ENCODE measurements at places on chromosomes 1 and 21.

- no peak for DNase-seq
These were observed 5.5 kb downstream of the GLIS1 start for GRCh38 chr1:53733447-53733931.

GRCh38 chr1:100074604-100075395 lies 57.9 kb downstream of the SASS6 start:
- DNase-seq = peak; percentile 67

DNA sequence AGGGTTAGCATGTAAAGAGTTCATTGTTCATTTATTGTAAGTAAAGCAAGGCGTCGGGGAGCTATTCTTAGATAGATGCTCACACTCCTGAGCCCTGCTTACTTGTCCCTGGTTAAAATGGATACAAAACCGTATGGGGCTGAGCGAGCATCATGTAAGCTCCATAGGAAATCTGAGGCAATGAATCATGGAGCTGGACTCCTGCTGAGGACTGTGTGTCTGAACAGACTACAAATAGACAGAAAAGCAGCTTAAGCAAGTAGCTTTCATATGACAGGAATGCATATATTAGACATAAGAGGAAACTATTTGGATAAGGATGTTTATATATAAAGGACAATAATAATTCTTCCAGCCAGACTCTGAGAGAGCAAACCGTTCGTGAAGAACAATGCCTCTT lies 604.9 kb upstream of the PTBP2 start:
- no peak for DNase-seq

- no peak for DNase-seq
These were observed 2.8 kb downstream of the BATF3 start for GRCh38 chr1:212696721-212697331.

DNA sequence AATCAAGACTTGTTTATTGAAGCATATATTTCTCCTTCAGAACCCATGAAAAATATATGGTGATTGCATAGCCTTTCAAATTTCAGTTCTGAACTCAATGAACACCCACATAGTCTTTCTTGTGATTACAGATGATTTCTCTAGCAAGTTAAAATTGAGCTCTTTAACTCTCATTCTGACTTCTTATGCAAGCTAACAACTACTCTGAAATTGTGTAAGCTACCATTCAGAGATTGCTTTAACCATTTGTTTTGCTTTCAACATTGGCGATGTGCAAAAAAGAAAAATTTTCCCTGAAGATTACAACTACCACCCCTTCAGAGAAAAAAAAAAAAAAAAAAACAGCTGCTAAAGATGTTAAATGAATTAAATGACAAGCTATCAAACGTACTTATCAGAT lies 193.9 kb downstream of the DAB1 start:
- DNase-seq = no peak

- no peak for DNase-seq
These were observed 315.4 kb downstream of the LMO4 start for GRCh38 chr1:87644033-87644578.

DNA sequence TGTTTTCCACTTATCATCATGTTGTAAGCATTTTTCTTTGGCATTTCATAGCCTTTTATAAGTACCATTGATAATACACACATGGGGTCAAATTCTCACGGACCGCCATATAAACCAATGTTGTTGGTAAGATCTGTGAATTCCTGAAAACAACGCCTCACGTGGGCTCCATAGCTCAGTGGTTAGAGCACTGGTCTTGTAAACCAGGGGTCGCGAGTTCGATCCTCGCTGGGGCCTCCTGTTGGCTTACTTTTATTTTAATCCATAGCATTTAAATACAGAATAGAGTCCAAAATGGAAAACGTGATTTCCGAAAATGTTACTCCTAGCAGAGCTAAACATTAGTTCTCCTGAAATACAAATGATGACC lies 83.1 kb downstream of the HHIPL2 start:
- peak; percentile 63 for DNase-seq

- DNase-seq = no peak
These were observed at the start of gene PLD5 for GRCh38 chr1:242524571-242525359. TSS of gene PLD5 (minus strand) at chr1:242524697.

- no peak for DNase-seq
These were observed 548.3 kb downstream of the DPYD start for GRCh38 chr1:97372531-97372930.

DNA sequence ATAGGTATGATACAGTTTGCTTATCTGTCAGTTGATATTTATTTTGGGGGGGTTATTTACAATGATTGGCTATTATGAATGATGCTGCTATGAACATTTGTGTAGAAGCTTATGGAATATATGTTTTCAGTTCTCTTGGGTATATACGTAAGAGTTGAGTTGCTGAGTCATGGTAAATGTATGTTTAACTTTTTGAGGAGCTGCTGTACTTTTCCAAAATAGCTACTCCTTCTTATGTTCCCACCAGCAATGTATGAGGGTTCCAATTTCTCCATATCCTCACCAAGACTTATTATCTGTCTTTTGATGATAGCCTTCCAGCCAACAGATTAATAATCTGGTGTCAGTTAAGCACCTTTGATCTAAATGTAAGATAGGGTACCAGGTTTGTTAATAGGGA lies 11.9 kb downstream of the SOAT1 start:
- DNase-seq = no peak

DNA sequence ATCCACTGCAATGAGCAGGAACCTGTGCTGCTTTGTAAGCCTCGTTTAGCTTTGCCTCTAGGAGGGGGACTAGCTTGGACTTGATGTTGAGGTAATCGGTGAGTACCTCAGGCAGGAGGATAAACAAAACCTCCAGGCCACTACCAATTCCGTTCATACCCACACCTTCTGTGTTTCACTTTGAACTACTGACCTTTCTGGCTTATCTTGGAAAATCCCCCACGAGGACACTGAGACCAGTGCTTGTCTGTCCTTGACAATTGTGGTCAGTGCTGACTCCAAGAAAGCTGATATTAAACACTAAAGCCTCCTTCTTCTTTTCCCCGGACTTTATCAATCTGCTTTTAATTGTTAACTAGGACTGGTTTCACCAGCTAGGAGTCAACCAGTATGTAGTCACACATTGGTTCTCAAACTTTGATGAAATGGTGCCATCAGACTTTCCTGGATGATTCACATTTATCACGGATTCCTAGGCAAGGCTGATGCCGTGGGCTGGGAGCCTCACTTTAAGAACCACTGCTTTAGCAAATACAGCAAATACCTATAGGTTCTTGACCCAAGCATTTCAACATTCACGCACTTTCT lies 52.7 kb downstream of the TGFB2 start:
- no peak for DNase-seq

DNA sequence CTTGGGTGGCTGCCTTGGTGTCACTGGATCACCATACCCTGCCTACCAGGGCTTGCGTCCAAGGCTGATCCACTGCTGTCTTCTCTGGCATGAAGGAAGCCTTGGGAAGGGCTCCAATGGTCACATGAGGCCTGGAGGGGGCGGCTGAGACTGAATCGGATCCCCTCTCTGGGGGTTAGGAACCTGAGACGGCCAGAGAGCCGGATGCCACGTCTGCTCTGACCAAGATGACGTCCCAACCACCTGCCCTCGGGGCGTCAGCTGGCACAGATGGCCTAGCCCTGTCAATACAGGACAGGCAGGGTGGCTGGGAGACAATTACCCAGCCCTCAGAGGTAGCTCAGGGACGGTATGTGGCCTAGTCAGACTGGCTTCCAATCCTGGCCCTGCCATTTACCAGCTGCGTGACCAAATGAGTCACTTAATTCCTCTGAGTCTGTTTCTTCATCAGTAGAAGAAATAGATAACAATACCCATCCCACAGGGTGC lies 5.4 kb downstream of the TRIM62 start:
- DNase-seq = no peak

DNA sequence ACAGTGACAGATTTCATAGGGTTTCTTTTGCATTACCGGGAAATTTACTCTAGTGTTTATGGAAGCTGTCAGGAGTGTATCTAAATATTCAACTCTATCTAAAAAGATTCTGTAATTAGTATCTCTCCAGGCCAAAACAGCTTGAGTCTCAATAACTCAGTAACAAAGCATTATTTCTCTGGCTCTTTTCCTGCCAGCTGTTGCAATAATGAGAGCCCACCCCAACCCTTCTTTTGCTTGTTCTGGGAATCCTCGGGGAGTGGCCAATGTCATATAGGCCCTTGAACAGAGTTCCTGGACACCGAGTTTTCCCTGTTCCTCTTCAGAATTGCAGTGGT lies 120.1 kb upstream of the SGIP1 start:
- DNase-seq = no peak

DNA sequence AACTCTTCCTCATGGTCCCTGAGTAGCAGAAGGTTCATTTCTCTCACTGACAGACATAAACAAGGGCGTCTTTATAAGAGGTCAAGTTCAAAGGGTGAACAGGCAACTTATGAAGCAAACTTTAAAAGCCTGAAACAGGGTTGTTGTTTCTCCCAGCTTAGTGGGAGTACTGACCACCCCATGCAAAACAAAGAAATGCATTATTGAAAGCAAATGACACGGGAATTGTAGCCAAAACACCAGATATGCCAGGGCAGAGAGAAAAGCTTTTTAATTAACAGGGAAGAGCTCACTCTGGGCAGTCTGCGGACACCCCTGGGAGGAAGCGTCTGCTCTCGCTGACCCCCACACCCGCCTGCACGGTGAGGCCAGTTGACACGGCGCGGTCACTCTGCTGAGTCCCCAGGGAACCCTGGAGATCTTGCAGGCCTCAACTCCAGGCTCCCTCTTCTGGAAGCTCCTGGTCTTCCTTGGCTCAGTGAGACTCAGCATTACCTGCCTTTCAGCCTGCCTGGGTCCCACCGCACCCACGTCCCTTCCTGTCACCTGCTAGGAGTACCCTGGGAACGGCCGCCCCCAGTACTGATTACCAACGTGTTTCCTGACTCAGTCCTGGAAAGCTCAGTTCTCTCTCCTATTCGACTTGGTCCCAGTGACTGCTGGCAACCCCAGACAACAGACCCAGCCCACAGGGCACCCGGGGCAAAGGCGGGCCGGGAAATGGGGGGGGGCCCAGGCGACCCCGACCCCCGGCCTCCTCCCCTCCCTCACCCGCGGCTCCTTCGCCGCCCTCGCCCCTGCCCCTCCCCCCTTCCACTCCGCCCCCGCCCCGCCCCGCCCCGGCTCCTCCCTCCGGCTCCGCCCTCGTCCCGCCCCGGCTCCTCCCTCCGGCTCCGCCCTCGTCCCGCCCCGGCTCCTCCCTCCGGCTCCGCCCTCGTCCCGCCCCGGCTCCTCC lies 972 bp downstream of the CFAP410 start:
- DNase-seq = peak; percentile 86

GRCh38 chr21:25862112-25862511 lies 127.3 kb downstream of the GABPA start:
- DNase-seq = no peak

- DNase-seq = no peak
These were observed 11.4 kb upstream of the MTARC1 start for GRCh38 chr1:220775240-220775853.

DNA sequence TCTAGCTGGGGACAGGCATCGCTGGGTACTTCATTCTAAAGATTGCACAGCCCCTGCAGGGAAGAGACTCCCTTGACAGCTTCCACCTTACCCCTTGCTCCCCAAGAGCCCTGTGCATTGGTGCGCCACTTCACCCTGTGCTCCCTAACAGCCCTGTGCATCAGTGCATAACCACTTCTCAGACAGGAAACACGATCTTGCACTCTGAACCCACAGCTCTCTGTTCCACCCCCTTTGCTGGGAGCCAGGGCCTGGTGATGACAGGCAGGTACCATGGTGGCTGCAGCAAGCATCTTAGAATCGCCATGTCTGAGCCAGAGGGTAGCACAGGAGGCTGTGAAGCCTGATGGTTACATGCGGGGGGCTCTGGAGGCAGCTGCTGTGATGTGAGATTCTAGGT lies 5.0 kb downstream of the ALPL start:
- DNase-seq = no peak

DNA sequence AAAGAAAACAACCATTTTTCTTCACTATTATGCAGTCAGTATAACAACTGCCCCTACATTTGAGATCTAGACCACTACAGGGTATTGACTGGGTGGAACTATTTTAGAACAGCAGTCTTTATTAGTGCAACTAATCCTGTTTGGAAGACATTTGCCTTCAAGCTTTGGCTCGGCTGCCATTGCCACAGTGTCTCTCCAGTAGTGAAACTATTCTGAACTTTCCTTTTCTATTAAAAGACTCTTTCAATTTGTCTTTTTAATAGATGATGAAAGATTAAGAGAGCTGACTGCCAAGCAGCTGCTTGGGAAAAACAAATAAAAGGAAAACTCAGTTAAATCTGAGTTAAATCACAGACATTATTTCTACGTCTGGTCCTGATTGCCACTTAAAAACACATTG lies 49.3 kb downstream of the LPGAT1 start:
- DNase-seq = no peak
